Hematopoietic multipotent progenitor cell treated with erythropoietin and hydrocortisone succinate and interleukin-3 and kit ligand, for 8 days (in vitro differentiated cells): ENCODE measurements at places on chromosomes 2 and 18.

DNA sequence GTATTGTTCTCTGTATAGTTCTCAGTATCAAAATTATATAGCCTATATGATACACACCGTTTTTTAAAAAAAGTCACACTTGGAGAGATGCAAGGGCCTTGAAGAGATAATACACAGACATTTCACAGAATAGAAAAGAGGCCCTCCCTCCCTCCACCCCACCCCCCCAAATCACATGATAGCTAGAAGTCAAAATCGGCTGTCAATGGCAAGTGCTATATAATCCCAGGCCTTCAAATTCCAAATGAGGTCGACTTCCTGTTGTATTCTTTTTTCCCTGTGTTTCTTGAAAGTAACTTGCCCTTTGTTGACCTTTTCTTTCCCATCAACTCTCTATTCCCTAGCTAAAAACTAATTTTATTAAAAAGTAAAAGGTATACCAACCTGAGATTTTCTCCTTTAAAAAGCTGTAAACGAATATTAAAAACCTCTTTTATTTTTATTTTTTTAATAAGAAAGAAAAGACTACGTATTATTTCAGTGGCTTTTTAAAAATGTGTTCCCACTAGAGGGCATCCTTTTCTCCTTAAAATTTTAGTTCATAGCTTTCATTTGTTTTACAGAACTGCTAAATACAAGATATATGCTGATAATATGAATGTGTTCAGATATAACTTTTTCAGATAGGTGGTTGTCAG lies 46.6 kb downstream of the KCMF1 start:
- peak; percentile 48 for DNase-seq

DNA sequence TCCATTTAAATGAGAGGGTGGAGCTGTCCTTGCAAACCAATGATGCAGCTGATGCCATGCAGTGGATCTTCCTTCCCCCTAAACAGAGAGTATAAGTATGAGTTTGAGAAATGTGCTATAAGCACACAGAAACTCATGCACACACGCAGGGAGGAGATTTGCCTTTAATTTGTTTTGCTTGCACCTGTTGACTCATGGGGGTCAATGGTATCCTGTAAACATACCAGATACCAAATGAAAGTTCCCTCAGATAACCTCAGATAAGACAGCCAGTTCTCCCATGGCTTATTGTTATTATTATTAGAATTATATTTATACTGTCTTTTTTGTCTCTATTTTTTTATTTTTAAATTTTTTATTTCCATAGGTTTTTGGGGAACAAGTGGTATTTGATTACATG lies 29.5 kb upstream of the GPR39 start:
- DNase-seq: no peak

- DNase-seq: no peak
These were observed 2.4 kb upstream of the OTOS start for GRCh38 chr2:240142859-240143258.

DNA sequence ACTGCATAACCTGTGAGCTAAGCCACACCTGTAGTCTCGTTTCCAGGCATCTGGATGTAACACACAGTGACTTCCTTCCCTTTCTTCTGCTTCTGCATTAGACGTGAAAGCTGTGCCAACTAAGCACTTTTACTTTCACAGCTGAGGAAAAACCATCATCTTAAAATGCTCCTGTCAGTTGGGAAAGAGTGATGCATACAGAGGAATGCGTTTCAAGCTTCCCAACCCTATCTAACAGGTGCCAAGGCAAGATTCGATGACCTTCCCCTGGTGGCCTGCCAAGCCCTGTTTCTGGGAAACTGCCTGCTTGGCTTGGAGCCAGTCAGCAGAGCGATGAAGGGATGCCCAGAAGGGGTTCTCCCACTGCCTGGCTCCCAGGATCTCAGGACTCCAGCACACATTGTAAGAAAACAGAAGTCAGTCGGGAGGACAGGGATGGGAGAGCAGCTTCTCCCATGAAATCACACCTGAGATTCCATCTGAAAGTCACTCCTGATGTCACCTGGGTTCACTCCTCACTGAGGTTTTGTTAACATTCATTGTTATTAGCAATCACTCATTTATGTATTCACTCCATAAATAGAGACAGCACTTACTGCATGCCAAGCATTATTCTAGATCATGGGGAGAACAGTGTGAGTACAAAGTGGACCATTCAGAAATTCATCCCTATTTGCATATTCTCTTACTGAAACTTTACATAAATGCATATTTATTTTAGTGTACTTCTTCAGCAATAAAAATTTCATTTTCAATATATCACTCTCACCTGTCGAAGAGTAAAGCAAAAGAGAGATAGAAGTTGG lies 64.1 kb downstream of the DTNA start:
- no peak for DNase-seq

DNA sequence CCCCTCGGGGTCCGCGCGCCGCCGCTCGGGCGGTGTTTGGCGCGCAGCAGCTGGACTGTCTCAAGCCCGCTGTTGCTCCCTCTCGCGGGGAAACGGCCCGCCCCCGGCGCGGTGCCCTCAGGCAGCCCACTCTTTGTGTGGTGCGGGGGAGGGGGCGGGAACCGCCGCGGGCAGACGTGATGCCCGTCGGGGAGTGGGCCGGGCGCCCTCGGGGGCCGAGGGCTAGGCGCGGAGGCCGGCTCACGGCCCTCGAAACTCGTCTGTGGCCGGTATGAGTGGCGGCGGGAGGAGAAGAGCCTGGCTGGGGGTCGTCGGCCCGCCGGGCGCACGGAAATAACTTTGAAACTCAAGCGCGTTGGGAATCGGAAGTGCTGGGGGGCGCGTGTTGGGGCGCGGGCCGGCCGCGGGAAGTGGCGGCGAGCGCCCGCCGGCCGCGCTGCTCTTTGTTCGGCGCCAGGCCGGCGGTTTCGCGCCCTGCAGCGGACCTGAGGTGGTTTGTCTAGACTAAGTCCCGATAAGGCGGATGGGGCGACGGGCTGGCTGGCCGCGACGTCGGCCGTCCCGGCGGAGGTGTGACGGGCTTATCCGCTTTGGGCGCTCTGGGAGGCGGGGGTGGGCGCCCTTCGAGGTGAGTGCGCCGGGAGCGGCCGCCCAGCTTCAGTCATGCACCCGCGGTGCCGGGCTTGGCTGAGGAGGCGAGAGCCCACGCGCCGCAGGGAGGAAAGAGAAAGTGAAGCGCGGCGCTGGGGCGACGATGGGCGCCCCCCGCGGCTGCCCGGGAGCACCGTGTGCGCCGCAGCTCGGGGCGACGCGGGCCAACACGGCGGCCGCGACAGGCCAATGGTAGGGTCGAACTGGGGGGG lies 679 bp downstream of the PTMA start:
- DNase-seq: peak; percentile 45

DNA sequence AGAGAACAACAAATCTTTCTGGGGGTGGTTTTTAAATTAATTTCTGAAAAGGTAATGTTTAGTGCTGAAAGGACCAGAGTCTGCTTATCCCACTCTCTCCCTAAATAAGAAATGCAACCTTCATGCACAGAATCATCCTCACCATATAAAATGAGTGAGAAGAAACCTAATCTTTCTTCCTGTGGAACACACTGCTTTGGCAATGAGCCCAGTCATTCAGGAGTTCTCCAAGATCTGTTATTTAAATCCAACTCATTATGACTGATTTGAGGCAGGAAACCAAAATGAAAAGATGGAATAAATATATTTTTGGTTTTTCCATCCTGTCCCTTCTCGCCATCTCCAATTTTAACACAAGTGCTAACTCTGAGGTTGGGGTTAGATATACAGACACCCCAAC lies 228.3 kb downstream of the SRBD1 start:
- peak; percentile 15 for DNase-seq

GRCh38 chr2:120654381-120655134 lies 81.1 kb upstream of the GLI2 start:
- DNase-seq: no peak

- DNase-seq: no peak
These were observed 211.0 kb downstream of the KCNE4 start for GRCh38 chr2:223262946-223263345.

DNA sequence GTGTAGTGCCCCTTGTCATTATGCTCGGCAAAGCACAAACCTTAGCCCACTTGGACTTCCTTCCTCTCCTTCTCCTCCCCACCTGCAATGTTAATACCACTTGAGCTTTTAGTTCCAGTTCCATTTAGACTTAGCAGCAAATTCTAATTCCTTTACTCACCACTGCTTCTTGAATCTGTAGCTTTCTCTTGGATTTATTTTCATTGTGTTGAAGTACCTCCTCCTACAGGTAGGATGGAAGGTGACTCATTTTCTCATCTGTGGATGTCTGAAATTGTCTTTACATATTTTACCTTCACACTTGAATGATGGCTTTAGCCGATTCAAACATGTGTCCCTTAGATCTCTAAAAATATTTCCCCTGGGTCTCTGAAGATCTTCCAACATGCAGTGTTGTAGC lies 32.8 kb upstream of the BIN1 start:
- no peak for DNase-seq

- DNase-seq: no peak
These were observed 7.7 kb upstream of the SLC35F6 start for GRCh38 chr2:26756337-26756736.

DNA sequence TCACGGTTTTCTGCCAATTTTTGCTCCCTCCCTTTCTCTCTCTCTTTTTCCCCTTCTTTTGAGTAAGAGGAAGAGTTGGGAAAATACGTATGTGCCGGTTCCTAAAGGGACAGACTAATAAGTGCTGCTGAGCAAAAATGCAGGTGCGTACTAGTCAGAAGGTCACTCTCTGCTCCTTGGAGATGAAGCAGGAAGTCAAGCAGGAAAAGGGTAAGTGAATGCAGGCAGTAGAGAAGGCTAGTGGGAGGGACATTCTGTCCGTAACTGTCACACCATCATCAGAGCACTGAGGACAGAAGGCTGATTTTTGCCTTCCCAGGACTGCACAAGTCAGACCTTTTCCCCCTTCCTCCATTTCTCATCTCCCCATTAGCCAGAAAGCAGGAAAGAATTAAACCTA lies 105.7 kb downstream of the CDH2 start:
- no peak for DNase-seq

GRCh38 chr2:181841079-181841478 lies 50.5 kb upstream of the ITPRID2 start:
- DNase-seq: no peak

DNA sequence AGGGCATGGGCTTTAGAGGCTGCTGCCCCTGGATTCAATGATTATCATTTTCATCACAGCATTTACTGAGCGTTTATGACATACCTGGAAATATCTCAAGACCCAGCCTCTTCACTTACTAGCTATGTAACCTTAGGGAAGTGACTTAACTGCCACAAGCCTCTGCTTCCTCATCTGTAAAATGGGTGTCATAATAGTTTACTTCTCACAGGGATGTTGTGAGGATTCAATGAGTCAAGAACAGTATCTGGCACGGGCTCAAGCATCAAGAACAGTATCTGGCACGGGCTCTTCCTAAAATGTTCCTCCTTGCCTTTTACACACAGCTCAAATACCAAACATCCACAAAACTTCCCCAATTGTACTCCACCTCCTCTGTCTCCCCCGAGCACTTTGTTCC lies 31.4 kb downstream of the LGALSL start:
- DNase-seq: no peak

DNA sequence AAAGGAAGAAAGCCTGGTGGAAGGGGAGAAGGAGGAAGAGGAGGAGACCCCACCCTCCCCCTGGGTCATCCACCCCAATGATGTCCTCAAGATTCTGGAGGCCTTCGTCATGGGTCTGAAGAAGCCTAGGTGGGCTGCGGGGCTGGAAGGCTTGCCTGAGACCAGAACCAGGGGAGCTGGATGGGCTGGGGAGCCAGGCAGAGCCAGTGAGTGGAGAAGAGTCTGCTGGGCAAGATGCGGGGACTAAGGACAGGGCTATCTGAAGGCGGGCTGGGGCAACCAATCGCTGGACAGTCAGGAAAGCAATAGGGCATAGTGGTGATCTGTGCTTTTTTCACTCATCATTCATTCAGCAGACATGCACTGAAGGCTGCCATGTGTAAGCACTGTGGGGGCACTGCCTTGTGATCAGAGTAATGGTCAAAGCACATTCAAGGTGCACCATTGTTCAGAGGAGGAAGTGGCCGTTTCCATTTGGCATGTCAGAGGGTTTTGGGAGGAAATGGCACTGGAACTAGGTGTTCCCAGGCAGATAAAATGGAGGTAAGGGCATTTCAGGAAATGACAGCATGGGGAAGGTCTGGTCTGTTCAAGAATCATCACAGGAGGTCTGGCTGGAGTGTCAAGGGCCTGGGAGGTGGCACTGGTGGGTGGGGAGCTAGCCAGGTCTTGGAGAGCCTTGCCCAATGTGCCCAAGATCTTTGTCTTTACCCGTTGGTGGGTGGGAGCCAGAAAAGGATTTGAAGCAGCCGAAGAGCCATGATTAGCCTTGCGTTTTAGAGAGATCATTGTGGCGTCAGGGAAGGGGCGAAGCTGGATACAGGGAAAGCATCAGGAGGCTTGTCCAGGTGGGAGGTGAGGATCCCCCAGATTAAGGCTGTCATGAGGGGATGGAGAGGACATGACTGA lies 24.2 kb downstream of the OTOF start:
- DNase-seq: no peak

DNA sequence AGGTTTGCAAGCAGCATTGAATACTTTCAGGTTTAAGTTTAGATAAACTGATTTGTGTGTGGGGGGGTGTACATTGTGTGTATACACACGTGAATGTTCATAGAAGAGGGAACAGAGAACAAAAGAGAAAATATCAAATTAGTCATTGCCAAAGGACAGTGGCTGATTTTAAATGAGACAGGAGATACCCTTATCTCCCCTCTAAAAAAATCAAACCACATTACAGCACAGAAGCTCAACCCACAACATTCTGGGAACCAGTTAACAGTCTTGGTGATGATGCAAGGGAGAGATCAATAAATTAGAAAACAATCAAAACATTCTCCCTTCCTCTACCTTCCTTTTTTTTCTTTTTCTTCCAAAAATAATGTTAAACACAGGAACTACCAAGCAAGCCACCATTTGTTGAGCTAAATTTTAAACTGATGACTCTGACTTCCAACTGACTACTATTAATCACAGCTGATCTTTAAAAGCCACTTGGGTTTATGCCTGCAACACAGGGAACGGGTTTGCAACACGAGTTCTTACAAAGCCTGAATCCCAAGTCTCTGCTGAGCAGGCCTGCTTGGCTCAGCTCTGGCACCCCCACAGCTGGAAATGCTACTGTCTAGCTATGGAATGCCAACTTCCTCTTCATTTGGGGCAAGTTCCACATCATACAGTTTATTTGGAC lies 119.2 kb upstream of the ACVR1C start:
- no peak for DNase-seq

- no peak for DNase-seq
These were observed 632.4 kb downstream of the NYAP2 start for GRCh38 chr2:226031647-226032501.

- DNase-seq: no peak
These were observed 121.8 kb downstream of the GPR39 start for GRCh38 chr2:132538331-132538855.
